ENCODE measurements at places on chromosomes 4 and X.

DNA sequence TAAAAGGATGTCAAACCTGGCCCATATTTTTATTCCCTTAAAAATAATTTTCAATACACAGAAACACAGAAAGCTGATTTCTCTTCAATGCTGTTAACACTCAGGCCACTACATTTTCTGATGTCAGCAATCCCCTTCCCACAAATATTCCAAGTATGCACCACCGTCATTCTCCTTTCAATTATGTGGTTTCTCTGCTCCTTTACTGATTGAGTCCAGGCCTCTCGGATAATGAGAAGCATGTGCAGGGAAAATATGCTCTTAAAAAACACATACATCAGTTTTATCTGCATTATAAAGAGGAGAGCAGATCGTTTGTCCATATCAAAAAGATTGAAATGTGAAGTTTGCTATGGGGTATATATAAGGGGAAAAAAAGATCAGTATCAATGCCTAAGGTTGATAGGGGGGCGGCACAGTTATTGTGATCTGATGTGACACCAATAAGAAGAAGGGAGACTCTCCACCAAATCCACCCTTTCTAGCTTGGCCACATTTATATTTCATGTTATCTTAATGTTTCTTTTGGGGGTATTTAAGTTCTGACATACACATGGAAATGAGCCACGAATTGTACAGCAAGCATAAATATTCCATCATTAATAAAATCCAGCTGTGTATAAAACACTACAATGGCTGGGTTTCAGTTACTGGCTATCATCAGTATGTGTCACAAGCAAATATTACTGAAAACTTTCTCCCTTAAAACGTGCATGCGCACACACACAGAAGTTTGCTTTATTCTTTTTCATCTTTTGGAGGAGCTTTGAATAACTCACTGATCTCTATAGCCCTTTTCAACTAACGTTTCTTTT lies 6.4 kb downstream of the AMOT start:
- no peak for DNase-seq

DNA sequence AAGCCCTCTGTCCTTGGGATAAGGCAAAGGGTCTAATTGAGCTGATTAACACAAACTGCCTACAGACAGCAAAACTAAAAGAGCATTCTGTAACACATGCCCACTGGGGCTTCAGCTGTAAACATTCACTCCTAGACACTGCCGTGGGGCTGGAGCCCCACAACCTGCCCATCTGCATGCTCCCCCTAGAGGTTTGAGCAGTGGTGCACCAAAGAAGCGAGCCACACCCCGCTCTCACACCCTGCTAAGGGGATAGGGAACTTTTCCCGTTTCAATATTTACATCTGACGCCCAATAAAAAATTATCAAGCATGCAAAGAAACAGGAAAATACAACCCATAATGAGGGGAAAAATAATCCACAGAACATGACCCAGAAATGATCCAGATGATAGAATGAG lies 46.9 kb upstream of the HSD17B10 start:
- no peak for DNase-seq

DNA sequence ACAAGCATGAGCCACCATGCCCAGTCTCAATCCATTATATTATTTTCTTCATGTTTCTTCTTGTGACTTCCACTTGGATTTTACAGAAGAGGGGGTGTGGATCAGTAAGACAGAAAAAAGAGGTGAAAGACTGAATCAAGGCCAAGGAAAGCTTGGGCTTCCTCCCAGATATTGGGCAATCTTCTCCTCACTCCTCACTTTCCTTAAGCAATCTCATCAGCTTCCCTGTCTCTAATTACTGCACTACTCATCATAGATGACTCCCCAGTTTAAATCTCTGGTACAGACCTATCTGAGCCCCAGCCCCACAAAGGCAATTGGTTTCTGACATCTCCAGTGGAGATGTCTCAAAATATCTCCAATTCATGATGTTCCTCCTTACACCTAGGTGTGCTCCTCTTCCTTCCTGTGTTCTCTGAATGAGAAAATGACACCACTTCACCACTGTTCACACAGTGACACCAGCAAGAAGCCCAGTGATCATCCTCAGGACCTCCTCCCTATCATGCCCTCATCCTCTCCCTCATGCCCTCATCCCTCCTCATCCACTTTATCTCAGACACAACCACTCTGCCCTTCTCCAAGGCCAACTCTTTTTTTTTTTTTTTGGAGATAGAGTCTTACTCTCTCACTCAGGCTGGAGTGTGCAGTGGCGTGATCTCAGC lies 44.8 kb upstream of the HERC6 start:
- no peak for DNase-seq

DNA sequence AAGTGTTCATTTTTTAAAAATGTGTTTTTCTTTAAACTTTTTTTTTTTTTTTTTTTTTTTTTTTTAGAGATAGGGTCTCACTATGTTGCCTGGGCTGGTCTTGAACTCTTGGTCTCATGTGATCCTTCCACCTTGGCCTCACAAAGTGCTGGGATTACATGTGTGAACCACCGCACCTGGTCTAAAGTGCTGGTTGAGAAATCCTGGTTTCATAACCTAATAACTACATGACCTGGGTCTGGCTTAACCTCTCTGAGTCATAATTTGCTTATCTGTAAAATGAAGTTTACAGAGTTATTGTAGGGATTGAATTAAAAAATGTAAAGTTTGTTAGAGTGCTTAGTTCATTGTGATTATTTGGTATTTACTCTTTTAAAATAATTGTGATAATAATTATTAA lies 5.2 kb downstream of the HSD17B13 start:
- no peak for DNase-seq

- DNase-seq, result peak; percentile 100
These were observed at the start of gene PPP2R3B for GRCh38 chrX:386768-387575. TSS of gene PPP2R3B (minus strand) at chrX:386907. CDS start at chrX:386691, 216 bp downstream.

DNA sequence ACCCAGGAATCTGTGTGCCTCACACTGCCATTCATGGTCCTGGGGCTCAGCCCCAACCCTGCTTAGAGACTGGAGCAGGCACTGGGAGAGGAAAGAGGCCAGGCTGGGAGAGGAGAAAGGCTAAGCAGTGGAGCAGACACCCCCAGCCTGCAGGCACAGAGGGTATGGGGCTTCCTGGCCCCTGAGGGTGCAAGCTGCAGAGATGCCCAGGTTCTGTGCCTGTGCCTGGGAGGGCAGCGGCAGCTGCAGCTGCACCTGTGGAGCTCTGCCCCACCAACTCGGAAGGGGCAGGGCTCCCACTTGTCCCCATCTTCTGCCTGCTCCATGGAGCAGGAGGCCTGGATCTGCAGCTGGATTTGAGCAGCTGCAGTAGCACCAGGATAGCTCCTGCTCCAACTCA lies 47.9 kb downstream of the DMP1 start:
- no peak for DNase-seq

GRCh38 chr4:30116401-30116800 lies 603.8 kb upstream of the PCDH7 start:
- DNase-seq, result no peak

- no peak for DNase-seq
These were observed 462.7 kb upstream of the RPS6KA3 start for GRCh38 chrX:20729416-20729815.

DNA sequence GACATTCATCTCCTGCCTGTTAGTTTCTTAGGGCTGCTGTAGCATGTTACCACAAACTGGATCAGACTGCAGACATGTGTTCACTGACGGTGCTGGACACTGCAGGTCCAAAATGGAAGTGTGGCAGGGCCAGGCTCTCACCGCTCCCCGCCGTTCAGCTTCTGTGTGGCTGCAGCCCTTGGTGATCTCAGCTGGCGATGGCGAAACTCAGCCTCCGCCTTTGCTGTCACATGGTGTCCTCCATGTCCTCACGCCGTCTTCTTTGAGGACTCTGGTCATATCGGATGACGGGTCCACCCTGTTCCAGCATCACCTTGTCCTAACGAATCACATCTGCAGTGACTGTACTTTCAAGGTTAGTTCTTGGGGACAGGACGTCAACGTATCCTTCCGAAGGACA lies 25.9 kb upstream of the HELT start:
- DNase-seq, result no peak

DNA sequence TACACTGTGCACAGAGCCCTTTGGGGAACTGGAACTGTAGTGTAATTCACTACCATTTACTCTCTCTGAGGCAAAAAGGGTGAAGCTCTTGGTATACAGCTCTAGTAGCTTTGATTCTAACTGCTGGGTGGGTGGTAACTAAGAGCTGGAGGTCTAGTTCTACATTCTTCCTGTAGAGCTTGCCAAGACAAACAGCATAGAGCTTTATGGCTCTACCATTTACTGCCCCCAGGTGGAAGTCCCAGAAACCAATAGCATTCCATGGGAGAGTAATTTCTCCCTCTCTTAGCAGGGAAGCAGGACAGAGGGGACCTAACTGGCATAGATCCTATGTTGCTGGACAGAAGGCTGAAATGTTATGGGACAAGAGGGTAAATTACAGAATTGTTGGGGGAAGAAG lies 26.7 kb downstream of the HDAC8 start:
- no peak for DNase-seq

GRCh38 chr4:171612907-171613306 lies 200.3 kb upstream of the GALNTL6 start:
- DNase-seq, result no peak

DNA sequence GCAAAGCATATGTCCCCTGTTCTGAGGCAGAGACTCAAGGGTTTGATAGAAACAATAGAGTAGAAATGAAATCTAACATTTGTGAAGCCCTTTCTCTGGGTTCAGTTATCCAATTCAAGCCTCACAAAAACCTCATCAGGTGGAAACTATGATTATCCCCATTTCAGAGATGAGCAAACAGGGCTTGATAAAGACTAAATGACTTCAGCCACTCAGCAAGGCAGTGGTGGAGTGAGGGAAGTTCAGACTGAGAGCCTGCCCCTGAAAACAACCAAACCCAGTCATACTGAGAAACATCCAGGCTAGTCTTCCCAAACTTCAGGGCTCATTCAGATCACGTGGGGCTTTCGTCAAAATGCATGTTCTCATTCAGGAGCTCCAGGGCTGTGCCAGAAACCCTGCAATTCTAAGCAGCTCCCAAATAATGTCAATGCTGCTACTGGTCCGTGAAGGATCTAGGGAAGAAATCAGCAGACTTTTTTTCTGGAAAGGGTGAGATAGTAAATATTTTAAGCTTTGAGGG lies 109.6 kb upstream of the KIT start:
- no peak for DNase-seq

- peak; percentile 50 for DNase-seq
These were observed 680 bp downstream of the MAEA start for GRCh38 chr4:1290165-1290977.

DNA sequence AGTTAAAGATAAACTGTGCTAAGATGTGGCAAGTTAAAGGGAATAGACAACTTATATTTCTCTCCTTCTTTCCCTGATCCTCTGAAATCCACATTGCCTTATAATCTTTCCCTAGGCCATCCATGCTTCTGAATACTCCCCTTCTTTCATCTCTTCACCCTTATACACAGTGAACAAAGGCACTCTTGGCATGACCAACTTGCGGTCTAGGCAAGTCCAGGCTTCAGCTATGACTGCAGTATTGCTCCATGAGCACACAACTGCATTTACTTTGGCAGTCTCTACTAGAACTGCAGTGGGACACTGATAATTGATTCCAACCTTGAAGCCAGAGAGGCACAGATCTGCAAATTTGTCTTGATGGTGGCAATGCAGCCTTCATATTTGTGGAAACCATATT lies 24.2 kb upstream of the UBA6 start:
- DNase-seq, result no peak

GRCh38 chr4:71206763-71207162 lies 132.1 kb upstream of the SLC4A4 start:
- no peak for DNase-seq

DNA sequence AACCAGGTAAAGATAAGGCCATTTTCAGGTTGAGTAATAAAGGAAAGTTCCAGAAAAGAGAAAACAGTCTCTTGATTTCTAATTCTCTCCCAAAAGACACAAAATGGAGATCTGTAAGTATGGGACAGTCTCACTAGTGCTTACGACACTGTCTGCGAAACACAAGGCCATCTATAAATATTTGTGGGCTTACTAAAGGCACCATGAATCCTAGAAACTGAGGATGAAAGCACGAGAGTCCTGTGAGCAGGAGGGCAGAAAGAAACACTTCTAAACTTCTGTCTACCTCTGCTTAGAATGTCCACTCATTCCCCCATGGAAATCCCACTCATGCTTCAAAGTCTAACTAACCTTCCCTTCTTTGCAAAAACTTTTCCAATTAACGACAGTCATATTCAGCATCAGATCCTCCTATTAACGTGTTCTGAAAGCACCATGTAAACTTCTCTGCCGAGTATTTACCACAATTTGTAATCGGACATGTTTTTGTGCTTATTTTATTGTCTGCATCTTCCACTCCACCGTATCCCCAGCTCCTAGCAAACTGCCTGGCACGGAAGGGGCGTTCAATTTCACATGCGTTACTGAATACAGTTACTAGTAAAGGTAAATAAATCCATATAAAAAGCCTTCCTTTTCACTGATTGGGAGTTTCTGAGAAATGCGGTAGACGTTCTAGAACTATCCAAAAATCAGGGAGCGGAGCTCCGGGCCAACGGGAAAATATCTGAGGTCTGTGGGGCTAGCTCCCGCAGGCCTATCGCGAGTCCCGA lies 665 bp downstream of the PSMD10 start:
- DNase-seq, result no peak

GRCh38 chr4:74059161-74059829 lies 20.8 kb upstream of the CXCL3 start:
- DNase-seq, result no peak

- DNase-seq, result no peak
These were observed 227.8 kb downstream of the ADGRL3 start for GRCh38 chr4:61427818-61428495.

DNA sequence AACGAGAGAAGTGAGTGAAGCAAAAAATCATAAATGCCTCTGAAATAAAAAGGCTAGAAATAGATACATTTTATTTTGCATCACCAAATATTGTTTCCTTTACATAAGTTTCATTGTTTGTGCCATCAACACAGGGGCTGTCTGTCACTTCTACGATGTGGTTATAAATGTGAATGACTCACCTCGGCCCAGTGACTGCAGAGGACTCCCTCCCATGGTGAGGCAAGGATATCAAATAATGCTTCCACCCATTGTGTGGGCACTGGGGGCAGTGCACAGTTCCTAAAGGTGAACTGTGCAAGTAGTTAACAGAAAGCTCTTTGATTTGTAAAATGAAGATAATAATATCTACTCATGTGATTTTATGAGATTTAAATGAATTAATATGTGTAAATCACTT lies 230.3 kb upstream of the NEIL3 start:
- no peak for DNase-seq
